Activated CD4-positive, alpha-beta T cell treated with anti-CD3 and anti-CD28 coated beads for 24 hours (primary cell): ENCODE measurements at places on chromosomes 2 and 18.

GRCh38 chr2:86541334-86541733 lies 21.9 kb downstream of the CHMP3 start:
- DNase-seq = no peak

GRCh38 chr2:191152482-191153240 lies 1.9 kb upstream of the STAT4 start:
- DNase-seq = no peak

- no peak for DNase-seq
Measured at GRCh38 chr18:666177-666576, 8.7 kb downstream of the TYMS start.

GRCh38 chr2:62112179-62112578 lies 83.7 kb upstream of the B3GNT2 start:
- no peak for DNase-seq

DNA sequence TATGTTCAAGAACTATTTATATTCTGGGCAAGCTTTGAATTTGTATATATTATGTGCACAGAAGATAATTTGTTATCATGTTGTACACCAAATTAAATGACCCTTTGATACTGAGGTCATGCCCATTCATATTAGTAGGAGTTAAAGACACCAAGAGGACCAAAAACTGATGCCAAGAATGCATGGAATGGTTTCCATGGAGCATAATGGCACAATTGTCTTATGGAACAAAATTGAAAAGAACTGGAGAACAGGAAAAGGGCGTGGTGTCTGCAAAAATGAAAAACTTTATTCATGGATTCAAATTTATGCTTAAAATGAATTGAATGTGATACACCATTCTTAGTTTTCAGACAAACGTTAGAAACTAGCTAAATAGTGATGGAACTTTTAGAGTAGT lies 24.1 kb upstream of the RBMS1 start:
- DNase-seq = no peak
